Neuronal stem cell (in vitro differentiated cells): ENCODE measurements at places on chromosomes 4 and X.

GRCh38 chrX:47447607-47448006 lies 35.4 kb downstream of the ZNF41 start:
- no peak for DNase-seq

DNA sequence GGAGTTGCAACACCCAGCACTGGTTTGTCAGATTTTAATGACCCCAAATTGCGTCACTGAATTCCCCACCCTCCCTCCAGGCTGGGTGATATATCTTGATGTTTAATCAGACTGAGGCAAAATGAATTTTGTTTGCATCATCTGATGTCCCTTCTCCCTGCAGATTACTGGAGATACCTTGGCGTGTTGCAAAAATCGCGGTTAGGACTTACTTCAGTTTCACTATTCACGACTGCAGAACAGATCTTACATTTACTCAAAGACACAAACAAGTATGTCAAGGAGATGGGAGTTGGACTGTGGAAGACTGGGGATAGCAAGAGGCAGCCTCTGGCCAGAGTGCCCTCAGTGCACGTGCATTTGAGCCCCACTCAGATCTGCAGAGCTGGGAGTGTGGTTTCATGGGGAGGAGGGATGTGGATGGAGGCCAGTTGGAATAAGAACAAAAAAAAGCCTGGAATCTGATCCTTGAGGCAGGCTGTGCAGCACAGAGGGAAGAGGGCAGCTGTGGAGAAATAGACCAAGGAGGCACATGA lies 92.2 kb upstream of the MTM1 start:
- no peak for DNase-seq

DNA sequence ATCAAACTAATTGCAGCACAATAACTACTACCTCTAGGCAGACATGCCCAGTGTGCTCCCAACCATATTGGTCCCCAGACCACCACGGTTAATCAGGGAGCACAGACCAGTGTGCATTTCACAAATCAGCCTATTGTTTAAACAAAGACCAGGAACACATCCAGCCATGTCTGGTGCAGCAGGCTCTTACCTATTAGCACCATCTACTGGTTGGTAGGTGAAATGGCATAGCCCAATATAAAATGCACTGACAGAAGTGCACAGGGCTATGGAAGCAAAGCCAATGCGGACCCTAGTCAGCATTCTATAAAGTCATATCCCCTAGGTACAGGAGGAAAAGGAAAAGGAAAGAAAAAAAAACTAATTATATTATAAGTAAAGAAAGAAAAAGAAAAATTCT lies 15.5 kb upstream of the CYLC1 start:
- DNase-seq = peak; percentile 12

- no peak for DNase-seq
These were observed 159.6 kb downstream of the PTTG2 start for GRCh38 chr4:38119668-38120385.

DNA sequence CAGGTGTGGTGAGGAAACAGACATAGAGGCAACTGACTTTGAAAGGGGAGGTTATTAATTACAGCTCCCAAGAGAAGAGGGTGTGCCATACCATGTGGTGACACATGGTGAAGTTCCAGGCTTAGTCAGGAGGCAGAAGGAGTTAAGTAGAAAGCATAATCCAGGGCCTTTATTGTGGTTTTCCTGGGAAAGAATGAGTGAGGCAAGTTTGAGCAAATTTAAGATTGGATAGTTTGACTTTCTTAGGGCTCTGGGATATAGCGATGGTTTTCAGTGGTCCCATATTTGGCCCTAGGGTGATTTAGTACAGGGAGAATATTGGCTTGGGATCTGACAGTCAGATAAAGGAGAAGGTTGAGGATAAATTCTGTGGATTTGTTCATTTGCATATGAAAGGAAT lies 495.9 kb upstream of the FSTL5 start:
- no peak for DNase-seq
